ENCODE measurements at places on chromosomes 16 and 17.

DNA sequence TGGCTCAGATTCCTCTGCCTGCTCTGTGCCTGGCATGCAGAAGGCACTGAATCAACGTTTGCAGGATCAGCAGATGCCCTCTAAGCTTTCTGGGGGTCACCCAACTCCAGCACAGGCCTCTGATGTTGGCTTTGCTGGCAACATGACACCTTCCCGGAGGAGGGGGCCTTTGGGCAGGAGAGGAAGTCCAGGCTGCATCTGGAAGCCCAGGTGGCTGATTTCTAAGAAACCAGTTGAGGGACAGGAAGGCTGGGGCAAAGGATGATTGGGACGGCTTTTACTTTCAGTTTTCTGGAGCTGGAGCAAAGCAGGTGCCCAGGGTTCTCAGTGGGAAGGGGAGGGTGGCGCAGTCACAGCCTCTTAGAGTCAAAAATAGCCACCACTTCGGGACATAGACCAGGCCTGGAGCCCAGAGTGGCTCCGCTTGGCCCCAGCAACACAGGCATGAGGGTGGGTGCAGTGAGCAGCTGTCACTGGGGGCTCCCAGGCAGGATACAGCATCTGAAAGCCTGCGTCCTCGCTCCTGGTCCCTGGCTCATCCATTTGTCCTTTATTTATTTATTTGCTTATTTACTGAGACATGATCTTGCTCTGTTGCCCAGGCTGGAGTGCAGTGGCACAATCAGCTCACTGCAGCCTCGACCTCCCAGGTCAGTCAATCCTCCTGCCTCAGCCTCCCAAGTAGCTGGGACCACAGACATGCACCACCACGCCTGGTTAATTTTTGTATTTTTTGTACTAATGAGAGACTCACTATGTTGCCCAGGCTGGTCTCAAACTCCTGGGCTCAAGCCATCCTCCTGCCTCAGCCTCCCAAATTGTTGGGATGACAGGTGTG lies 15.1 kb downstream of the SOCS1 start:
- DNase-seq, result no peak

DNA sequence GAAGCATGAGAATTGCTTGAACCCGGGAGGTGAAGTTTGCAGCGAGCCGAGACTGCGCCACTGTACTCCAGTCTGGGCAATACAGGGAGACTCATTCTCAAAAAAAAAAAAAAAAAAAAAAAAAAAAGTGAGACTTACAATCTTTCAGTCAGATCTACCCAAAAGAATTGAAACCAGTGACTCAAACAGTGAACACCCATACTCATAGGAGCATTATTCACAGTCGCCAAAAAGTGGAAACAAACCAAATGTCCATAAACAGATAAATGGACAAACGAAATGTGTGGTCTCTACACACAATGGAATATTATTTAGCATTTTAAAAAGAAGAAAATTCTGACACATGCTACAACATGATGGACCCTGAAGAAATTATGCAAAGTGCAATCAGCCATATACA lies 9.1 kb upstream of the SCNN1B start:
- no peak for DNase-seq

DNA sequence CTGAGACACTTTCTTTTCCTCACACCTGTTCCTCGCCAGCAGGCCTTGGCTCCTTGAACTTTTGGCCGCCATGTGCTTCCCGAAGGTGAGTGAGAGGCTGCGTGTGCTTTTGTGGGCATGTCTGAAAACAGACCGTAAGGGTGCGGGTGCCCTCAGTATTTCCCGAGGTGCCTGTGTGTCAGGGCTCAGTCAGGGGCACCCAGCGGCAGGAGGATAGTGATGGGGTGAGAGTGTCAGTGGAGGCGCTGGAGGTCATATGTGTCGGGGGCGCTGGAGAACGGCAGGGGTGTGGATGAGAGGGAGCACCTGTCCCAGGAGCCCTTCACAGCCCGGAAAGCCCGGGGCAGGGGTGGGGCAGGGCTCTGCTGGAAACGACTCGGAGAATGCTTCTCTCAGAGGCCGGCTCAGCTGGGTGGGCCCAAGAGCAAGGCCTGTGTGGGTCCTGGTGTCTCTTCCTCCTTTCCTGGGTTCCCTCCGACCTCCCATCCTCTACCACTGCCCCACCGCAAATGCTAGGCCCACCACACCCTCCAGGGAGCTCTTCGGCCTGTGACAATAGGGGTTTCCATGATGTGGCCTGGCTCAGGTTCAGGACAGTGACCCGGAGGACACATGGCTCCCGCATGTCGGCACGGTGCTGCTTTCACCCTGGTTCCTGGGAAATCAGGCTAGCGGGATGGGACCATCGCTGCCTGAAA lies 451 bp downstream of the IL32 start:
- DNase-seq, result no peak

DNA sequence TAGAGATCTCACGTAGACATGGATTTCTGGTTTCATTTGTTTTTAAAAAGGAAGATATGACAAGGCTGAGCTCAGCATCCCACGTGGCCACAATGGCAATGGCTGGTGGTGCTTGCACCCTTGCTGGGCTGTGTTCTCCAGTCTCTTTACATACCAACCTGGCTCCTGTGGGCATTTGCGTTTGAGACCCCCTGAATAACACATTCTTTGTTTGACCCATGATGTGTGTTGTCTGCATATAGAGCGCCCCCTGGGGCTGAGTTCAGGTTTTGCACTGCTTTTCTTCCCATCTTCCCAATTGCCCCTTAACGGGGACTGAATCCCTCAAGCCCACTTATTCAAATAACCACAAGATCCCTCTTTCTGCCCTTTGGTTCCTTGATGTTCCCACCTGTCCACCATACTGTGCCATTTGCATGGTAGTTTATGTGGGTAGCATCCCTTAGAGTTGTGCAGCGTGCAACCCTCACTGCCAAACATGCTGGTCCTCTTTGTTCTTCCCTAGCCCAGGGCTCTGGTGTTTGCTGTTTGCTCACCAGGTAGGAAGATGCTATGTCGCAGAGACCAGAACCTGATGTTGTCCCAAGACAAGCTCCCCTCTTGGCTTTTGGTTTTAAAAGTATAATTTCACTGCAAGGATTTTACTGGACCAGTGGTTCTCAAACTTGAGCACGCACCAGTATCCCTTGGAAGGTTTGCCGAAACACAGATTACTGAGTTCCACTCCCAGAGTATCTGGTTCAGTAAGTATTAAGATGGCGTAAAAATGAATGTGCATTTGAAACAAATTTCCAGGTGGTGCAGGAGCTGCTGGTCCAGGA lies 38.5 kb upstream of the NKD1 start:
- no peak for DNase-seq

DNA sequence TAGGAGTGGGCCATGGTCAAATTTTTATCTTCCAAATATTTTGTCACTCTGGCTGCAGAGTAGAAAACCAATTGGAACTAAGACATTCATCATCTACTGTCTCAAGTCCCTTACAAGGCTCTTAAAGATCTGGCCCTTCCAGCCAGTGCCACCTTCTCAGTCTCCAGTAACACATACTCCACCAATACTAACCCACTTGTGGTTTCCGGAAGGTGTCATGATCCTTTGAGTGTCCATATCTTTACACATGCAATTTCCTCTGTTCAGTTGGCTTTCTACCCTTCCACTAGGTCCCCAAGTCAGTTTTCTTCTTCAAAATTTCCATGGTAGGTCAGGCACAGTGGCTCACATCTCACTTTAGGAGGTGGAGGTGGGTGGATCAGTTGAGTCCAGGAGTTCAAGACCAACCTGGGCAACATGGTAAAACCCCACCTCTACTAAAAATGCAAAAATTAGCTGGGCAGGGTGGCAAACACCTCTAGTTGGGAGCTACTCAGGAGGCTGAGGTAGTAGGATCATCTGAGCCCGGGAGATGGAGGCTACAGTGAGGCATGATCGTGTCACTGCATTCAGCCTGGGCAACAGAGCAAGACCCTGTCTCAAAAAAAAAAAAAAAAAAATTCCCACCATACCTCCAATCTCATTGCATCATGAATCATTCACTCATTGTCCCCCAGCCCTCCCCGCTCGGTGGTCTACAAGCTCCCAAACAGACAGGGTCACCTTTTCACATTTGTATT lies 6.0 kb upstream of the GRB2 start:
- no peak for DNase-seq

DNA sequence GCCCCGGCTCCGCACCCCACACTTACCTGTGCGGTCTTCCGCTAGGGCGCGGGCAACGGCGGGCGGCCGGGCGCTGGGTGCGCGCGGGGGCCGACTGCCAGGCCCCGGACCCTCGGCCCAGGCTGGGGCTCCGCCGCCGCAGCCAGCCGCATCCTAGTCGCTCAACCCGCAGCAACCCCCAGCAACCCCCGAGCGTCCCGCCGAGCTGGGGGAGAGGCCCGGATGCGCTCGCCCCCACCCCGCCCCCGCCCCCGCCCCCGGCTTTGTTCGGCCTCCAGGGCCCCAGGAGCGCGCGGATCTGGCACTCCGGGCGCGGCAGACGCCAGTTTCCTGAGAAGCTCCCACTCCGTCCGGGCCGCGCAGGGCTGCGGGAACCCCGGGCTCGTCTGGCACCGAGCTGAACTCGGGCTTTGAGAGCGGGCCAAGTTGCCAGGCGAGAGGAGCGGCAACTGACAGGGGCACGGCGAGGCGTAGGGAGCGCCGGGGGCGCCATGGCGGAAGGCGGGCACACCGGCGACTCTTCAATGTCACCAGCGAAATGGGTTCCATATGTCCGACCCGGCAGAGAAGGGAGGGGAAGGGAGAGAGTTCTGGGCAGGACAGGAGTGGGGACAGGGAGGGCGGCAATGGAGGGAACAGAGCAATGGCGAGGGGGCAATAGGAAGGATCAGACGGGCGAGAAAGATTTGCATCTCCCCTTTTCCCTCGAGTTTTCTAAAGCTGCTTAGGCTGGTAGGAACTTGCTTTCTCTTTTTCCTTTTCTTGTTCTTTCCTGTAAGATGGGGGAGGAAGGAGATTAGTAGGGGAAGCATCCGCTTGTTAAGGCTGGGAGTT lies 13.7 kb downstream of the HOXB4 start:
- DNase-seq, result no peak

GRCh38 chr17:35760587-35760986 lies at the start of gene C17orf50:
TSS of gene C17orf50 (plus strand) at chr17:35760887. CDS start at chr17:35760942, 55 bp downstream.
- no peak for DNase-seq

DNA sequence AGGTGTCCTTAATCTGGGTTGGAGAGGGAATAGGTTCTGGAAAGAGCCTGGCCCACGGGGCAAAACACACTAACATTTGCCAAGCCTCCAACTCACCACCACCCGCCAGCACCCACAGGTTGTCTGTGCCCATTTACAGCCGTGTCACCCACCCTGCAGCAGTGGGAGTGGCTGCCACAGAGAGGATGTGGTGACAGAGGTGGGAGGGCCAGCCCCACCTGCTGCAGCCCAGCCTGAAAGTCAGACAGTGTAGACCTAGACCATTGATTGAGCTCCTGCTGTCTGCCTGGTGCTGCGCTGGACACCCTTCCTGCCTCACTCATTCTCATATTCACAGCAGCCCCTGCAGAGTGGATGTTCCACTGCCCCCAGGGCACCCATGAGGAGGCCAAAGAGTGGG lies 44.7 kb downstream of the IL21R start:
- no peak for DNase-seq

DNA sequence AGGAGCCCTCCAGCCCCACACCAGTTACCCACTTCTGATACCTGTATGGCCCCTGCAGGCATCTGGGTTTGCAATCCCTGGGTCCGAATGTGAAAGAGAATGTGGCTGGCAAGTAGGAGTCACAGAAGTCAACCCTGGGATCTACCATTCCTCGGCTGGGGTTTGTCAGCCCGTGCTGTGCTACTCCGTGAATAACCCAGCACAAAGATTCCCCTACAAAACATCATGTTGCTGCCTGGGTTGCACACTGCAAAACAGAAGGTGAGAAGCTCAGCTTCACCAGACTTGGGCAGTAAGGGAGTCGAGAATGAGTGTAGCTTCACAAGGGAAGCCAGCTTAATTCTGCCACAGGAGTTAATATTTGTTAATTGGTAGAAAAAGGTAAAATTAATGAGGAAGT lies 137.1 kb downstream of the ZFHX3 start:
- DNase-seq, result no peak

- no peak for DNase-seq
These were observed 135.2 kb downstream of the RPTOR start for GRCh38 chr17:80679816-80680215.

DNA sequence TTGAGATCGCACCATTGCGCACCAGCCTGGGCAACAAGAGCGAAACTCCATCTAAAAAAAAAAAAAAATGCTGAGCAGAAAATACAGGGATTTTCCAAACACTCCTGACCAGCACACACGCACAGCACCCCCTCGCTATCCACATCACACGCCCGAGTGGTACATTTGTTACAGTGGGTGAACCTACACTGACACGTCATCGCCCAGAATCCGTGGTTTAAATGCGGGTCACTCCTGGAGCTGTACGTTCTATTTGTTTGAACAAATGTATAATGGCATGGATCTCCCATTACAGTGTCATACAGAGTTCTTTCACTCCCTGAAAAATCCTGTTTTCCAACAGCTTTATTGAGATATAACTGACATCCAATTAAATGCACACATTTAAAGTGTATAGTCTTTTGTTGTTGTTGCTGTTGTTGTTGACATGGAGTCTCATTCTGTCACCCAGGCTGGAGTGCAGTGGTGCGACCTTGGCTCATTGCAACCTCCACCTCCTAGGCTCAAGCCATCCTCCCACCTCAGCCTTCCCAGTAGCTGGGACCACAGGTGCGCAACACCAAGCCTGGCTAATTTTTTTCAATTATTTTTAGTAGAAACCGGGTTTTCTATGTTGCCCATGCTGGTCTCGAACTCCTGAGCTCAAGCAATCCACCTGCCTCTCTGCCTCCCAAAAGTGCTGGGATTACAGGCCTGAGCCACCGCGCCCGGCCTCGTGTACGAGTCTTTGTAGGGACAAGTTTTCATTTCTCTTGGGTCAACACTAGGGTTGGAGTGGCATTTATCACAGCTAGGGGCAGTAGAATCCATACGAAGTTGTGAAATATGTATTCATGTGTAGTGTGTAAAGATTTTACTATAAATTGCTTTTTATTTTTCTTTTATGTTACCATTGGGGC lies 4.4 kb upstream of the CARHSP1 start:
- no peak for DNase-seq

DNA sequence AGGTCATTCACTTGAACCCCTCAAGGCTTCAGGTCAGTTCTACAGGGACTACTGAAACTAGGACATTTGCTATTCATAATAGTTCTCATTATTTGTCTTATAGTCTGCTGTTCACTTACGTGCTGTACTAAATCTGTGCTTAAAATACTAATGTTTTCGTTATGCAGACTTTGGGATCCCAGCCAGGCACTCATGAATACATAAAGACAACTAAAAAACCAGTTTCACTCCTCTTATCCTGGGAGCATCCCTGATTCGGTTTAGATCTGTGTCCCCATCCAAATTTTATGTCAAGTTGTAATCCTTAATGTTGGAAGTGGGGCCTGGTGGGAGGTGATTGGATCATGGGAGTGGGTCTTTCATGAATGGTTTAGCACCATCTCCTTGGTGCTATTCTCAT lies 1291.8 kb downstream of the CDH11 start:
- DNase-seq, result no peak

Measured in 8988T (cell line).